ENCODE measurements at places on chromosomes 5 and 9.

DNA sequence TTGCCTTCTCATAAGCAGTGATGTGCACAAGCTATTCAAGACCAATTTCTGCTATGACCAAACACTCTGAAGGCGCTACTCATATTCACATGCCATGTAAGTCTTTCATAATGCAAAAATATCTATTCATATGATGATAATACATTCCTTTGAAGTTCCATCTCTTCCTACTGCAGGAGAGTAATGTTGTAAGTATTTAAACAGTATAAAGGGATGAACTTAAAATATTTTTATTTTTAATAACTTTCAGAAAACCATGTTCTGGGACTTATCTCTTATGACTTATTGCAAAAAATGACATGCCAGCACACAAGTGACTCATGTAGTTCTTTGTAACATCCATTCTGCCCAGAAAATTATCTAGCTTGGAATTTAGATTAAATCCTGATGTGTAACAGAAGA lies 376.4 kb downstream of the KCTD16 start:
- no peak overlapping the region for H3K27ac ChIP-seq
- H3K4me1 ChIP-seq, result no peaks in the 10 kb centered on the region
- H3K4me3 ChIP-seq, result no peak overlapping the region
- H3K27me3 ChIP-seq, result no peaks in the 10 kb centered on the region
- no peaks in the 10 kb centered on the region for H3K36me3 ChIP-seq
- no peak for DNase-seq

GRCh38 chr5:39208471-39208870 lies 10.9 kb downstream of the FYB1 start:
- no peaks in the 10 kb centered on the region for H3K27me3 ChIP-seq
- DNase-seq, result no peak
- H3K36me3 ChIP-seq, result no peaks in the 10 kb centered on the region
- peak overlapping the region; percentile 75 for H3K4me3 ChIP-seq
- H3K4me1 ChIP-seq, result peaks cover 98% of the 10 kb centered on the region

- DNase-seq, result no peak
- peaks cover 22% of the 10 kb centered on the region for H3K4me1 ChIP-seq
- H3K27ac ChIP-seq, result no peak overlapping the region
- H3K27me3 ChIP-seq, result peaks cover 6% of the 10 kb centered on the region
Measured at GRCh38 chr5:178093134-178093533, 20.2 kb upstream of the N4BP3 start.

DNA sequence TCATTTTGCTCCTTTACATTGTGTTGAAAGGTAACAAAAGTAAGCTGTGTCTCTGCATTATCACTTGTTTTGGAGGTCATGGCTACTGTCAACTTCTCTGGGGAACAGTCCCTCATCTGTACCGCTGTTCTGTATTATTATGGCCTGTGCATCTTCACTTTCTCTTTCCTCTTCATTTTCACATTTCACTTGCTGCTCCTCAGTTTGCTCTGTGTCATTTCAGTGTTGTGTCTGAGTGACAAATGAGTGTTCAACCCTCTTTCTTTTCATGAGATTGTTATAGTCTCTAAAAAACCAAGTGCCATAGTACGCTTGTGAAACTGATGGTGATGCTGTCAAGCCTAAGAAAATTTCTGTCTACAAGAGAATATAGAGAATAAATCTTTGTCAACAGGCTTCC lies 122.0 kb upstream of the FER start:
- DNase-seq, result no peak
- no peaks in the 10 kb centered on the region for H3K4me1 ChIP-seq
- H3K27ac ChIP-seq, result no peak overlapping the region

- no peak overlapping the region for H3K27ac ChIP-seq
- no peaks in the 10 kb centered on the region for H3K27me3 ChIP-seq
- DNase-seq, result no peak
- H3K4me1 ChIP-seq, result no peaks in the 10 kb centered on the region
- no peaks in the 10 kb centered on the region for H3K36me3 ChIP-seq
Measured at GRCh38 chr5:151592855-151593408, 1.8 kb upstream of the FAT2 start.

DNA sequence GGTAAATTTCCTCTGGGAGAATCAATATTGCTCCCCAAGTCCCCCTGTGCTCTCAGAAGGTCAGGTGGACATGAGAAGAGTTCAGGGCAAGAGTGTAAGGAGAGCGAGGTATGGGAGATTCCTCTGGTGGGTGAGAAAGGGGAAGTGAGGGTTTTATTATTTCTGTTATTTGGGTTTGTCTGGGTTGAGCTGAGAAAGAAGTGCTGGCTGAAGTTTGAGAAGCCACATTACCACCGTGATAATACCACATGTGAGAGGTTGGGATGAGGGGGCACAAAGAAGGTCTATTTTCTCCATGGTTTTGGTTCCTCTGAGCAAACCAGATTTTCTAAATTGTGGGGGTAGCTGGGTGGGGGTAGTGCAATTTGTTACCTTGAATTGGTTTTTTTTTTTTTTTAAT lies 350.4 kb downstream of the OSTF1 start:
- H3K27ac ChIP-seq, result no peak overlapping the region
- H3K4me3 ChIP-seq, result no peak overlapping the region
- H3K36me3 ChIP-seq, result no peaks in the 10 kb centered on the region
- no peaks in the 10 kb centered on the region for H3K4me1 ChIP-seq
- no peak for DNase-seq

- H3K27ac ChIP-seq, result no peak overlapping the region
- H3K36me3 ChIP-seq, result no peaks in the 10 kb centered on the region
- no peaks in the 10 kb centered on the region for H3K4me1 ChIP-seq
- no peak overlapping the region for H3K4me3 ChIP-seq
- peak; percentile 13 for DNase-seq
Measured at GRCh38 chr5:164504141-164504772, 998.8 kb downstream of the MAT2B start.

DNA sequence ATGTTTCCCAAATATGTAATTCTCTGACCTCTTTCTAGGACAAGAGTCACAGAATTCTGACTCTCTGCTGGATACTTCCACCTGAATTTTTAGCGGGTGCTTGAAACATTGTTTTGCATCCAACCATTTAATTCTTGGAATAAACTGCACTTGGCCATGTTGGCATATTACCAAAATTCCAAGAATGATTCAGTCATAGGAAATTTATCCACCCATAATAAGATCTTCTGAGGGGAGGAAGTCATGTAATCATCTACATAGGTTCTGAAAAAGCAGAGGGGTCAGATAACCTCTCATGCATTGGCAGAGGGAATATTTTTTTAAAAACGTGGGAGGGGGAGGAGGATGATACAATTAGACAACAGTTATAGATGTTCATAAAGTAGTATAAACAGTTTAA lies 156.9 kb downstream of the PAM start:
- H3K27ac ChIP-seq, result no peak overlapping the region
- peaks cover 6% of the 10 kb centered on the region for H3K4me1 ChIP-seq
- no peak overlapping the region for H3K4me3 ChIP-seq

- no peaks in the 10 kb centered on the region for H3K36me3 ChIP-seq
- no peak overlapping the region for H3K27ac ChIP-seq
- H3K27me3 ChIP-seq, result peaks cover 8% of the 10 kb centered on the region
Measured at GRCh38 chr9:122642226-122642625, 15.2 kb downstream of the OR1B1 start.

- no peaks in the 10 kb centered on the region for H3K36me3 ChIP-seq
- no peaks in the 10 kb centered on the region for H3K27me3 ChIP-seq
- no peak overlapping the region for H3K27ac ChIP-seq
Measured at GRCh38 chr5:109196087-109196822, 213.5 kb downstream of the PJA2 start.

DNA sequence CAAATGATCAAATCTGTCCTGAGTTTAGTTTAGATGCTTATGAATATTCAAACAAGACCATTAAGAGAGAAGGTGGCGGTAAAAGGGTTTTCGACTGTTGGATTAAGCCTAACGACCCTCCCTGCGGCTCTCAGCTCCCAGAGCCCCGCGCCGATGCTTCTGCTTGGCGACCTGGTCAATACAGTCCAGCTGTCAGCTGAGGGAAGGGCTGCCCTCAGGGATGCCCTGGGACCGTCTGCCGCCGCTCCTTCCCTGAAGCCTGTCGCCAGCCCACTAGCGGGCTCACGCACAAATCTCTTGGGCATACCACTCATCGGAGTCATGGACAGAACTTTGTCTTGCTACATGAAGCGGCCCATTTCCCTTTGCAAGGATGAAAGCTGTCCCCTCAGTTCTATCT lies 136.6 kb upstream of the RAPGEF1 start:
- peaks cover 2% of the 10 kb centered on the region for H3K36me3 ChIP-seq
- DNase-seq, result no peak

DNA sequence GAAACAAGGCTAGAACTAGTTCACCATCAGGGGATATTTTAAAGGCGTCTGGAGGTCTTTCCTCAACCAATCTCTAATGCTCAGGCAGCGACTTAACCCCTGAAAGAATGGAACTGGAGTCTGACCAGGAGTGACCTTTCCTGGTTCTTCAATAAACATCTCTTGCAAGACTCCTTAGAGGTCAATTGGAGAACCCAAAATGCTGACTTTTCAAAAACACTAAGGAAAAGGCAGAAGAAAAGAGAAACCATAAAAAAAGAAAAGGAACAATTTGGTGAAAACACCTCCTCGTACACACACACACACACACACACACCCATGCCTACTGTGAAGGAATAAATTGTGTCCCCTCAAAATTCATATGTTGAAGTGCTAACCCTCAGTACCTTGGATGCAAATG lies 12.3 kb downstream of the TIMD4 start:
- no peaks in the 10 kb centered on the region for H3K27me3 ChIP-seq
- H3K4me1 ChIP-seq, result peaks cover 19% of the 10 kb centered on the region
- H3K36me3 ChIP-seq, result peaks cover 5% of the 10 kb centered on the region
- no peak overlapping the region for H3K4me3 ChIP-seq
- no peak for DNase-seq

DNA sequence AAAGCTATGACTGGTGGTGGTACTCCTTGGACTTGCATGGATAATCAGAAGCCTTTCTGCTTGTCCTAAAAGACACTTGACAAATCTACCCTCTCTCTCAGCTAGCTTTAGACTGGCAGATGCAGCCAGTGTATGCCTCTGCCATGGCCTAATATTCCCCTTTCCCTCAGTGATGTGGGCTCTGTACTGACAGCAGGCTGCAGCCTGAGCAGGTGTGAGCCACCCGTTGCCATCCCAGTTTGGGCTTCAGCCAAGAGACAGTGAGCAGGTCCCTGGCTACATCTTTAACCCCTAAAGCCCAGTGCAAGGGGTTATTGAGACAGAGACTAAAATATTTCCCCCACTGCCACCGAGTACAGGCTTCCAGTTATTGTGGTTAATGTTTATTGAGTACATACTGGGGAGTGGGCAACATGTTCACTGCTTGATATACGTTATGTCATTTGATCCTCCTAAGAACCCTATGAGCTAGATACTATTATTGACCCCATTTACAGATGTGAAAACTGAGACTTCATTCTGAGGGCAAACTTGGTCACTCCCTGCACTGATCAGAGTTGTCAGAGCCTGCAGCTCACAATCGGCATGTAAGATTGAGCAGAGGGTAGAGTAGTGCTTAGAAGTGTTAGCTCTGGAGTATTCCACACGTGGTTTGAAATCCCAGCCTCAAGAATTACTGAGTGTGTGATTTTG lies 254.2 kb downstream of the ARHGAP26 start:
- peaks cover 10% of the 10 kb centered on the region for H3K36me3 ChIP-seq
- H3K27ac ChIP-seq, result peak overlapping the region; percentile 12
- no peak overlapping the region for H3K4me3 ChIP-seq
- H3K4me1 ChIP-seq, result peaks cover 83% of the 10 kb centered on the region
- no peaks in the 10 kb centered on the region for H3K27me3 ChIP-seq

- H3K4me3 ChIP-seq, result no peak overlapping the region
- no peaks in the 10 kb centered on the region for H3K36me3 ChIP-seq
- H3K4me1 ChIP-seq, result no peaks in the 10 kb centered on the region
Measured at GRCh38 chr5:66807743-66808142, 211.6 kb downstream of the MAST4 start.

DNA sequence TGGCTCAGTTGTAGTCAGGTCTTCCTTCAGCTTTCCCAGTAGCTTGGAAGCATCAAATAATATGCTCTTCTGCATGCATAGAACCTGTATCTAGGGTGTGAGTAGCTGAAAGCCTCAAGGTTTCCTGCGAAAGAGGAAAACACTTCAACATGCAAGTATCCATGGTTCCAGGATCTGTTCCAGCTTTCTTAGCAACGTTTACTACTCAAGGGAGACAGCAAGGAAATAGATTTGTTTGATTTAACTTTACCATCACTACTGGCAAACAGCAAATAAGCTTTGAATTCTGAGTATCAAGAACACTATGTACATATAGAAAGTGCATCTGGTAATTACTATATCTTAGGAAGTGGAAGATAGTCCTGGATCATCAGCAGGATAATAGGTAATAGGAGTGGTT lies 341.0 kb downstream of the PRR16 start:
- H3K27ac ChIP-seq, result no peak overlapping the region
- no peaks in the 10 kb centered on the region for H3K27me3 ChIP-seq
- no peak overlapping the region for H3K4me3 ChIP-seq

DNA sequence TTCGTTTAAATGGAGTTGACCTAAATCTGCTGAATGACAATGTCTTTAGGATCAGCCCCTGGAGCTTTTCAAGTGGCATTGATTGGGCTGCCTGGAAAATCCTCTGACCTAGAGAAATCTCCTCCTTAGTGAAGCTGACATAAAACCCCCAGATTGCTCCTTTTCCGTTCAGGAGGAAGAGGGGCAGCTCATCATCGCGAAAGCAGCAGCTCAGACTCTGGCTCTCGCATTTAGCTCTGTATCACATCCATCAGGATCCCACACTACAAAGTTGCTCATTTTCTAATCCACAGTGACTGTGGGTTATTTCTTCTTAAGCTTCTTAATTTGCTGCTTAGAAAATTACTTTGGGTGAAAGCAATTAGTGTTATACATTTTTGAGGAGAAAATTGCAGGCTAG lies 373.7 kb downstream of the ENC1 start:
- DNase-seq, result no peak
- peaks cover 8% of the 10 kb centered on the region for H3K27me3 ChIP-seq
- no peak overlapping the region for H3K4me3 ChIP-seq
- H3K4me1 ChIP-seq, result no peaks in the 10 kb centered on the region
- H3K36me3 ChIP-seq, result no peaks in the 10 kb centered on the region
- no peak overlapping the region for H3K27ac ChIP-seq

- H3K27me3 ChIP-seq, result no peaks in the 10 kb centered on the region
- peak; percentile 19 for DNase-seq
- H3K27ac ChIP-seq, result peak overlapping the region; percentile 81
- peaks cover 23% of the 10 kb centered on the region for H3K4me1 ChIP-seq
Measured at GRCh38 chr5:179558932-179559283, 8.6 kb downstream of the RUFY1 start.
